ENCODE measurements at places on chromosomes 13 and 19.

DNA sequence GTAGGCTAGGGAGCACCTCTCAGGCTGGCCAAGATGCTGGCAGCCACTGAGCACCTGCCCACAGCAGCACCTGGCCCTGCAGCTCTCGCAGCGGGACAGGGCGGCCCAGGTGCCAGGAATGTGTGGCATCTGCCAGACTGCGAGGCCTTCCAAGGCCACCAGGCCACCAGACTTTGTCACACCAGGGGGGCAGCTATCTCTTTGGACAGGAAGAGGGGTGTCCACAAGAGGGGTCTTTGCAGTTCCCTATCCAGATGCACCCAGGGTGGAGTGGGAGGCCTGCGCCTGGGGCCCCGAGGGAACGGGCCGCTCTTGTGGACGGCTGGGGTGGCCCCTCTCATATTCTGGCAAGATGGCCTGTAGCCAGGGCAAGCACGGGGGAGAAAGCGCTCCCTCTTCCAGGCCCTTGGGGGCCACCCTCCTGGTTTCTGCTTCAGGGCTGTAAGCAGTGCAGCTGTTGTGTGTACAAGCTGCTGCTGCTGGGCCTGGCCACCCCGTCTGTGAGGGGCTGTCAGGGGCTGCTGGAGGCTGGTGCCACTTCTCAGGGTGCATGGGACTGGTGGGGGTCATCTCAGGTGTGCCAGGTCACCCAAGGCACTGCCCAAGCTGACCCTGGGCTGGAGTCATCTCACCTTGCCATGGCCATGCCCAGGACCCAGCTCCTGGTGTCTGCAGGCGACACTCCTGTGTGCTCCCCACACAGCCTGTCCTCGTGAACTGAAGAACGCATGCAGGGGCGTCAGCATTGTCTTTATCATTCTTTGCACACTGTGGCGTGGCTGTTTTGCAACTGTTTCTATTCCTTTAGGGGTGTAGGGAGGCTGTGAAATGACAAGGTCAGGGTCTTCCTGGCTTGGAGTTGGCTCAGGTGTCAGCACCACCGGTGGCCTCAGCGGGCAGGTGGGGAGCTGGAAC lies 1.8 kb downstream of the TEX29 start:
- no peak for DNase-seq

DNA sequence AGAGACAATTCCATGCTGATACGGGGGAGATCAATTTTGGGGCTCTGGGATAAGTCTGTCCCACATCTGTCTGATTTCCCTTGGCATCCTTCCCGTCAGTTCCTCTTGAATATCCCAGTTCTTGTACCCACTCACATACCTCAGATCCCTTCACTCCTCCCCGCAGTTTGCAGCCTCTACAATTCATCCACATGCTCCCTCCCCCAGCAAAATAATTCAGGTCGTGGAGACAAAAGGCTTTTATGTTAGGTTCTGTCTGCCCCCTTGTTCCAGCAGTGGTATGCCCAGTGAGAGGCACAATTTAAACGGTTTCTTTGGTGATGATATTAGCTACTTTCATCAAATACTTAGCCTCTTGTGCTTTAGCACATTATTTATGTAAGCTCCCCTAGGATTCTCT lies 9.6 kb downstream of the RPS16 start:
- DNase-seq: no peak

GRCh38 chr19:44694184-44694579 lies 4.8 kb upstream of the CEACAM16 start:
- no peak for DNase-seq

- no peak for DNase-seq
These were observed 96.6 kb downstream of the RXFP2 start for GRCh38 chr13:31835932-31836331.

- DNase-seq: no peak
These were observed 66.1 kb downstream of the FGF9 start for GRCh38 chr13:21736926-21737325.

DNA sequence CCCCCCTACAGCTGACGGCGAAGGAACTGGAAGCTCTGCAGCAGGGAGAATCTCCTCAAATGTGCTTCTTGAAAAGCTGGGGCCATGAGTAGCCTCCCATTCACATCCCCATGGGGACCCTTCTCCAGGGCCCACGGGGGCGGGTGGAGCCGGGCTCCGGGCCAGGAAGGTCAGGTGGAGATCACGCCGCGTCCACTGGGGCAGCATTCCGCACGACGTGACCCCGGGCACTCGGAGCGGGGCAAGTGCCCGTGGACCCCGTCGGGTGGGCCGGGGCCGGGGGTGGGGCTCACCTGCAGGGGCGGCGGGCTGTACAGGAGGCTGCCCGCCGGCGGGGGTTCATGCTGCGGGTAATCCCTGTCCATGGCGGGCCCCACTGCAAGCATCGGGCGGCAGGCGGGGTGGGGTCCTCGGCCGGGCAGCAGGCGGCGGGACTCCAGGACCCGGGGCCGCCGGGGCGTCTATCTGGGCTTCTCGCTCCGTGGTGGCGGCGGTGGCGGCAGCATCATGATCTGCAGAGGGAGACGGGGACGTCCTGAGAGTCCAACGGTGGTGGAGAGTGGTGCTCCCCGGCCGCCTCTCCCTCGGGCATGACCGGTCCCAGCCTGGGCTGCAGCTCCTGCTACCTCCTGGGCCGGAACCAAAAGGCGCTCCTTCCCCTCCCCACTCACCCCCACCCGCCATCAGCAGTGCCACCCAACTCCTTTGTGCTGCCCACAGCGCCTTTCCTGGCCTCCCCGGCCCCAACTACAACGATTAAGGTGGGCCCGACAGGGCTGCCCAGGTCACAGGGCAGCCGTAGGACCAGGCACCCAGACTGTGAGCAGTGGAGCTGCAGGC lies 20.0 kb downstream of the SBNO2 start:
- no peak for DNase-seq

- no peak for DNase-seq
These were observed at the start of gene SIGLEC7 for GRCh38 chr19:51142119-51142518. TSS of gene SIGLEC7 (plus strand) at chr19:51142301. CDS start at chr19:51142370, 69 bp downstream.

DNA sequence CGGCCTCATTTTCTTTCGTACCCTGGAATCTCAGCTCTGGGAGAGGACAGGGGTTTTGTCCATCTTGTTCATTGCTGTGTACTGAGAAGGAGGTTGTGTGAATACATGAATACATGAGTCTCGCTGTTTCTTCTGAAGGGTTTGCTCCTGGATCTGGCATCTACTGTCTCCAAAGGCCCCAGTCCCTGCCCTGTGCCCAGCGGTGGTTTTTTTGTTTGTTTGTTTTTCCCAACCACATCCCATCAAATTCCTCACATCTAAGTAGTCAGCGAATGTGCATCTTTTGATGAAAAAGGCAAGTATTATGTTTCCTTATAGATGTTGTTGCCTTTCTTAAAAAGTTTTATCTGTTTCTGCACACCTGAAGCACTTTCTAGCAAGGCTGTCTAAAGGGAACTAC lies 12.5 kb downstream of the DCAF15 start:
- DNase-seq: no peak

DNA sequence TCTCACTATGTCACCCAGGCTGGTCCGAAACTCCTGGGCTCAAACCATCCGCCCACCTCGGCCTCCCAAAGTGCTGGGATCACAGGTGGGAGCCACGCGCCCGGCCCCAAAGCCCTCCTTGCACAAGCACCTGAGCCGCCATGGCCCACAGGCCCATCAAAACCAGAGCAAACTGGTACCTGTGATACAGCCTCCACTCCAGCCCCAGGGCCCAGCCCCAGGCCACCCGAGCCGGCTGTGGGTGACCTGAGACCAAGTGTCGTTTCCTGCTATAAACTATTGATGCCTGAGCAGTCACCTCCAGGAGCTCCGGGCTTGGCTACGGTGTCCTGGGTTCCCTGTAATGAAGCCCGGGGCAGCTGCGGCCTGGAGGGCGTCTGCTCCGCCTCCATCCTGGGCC lies 9.7 kb upstream of the PTBP1 start:
- no peak for DNase-seq

- DNase-seq: no peak
These were observed 248.0 kb downstream of the KCTD12 start for GRCh38 chr13:76638181-76638580.

- DNase-seq: no peak
These were observed 128.0 kb downstream of the DCT start for GRCh38 chr13:94351292-94351990.

DNA sequence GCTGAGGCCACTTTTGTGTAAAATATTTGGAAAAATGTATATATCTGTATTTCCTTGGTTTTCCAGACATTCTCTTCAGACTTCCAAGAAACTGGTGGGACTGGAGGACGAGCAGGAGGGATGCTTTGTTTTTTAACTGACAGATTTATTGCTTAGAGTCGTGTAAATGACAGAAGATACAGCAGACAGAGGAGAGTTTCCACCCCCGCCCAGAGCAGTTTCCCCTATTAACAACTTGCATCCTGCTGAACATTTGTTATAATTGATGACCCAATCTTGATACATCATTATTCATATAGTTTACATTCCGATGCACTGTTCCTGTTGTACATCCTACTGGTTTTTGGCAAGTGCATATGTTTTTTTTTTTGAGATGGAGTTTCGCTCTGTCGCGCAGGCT lies 7.1 kb upstream of the DOCK6 start:
- no peak for DNase-seq

- DNase-seq: peak; percentile 78
These were observed 413.9 kb downstream of the COG6 start for GRCh38 chr13:40069173-40070044.

- no peak for DNase-seq
These were observed 11.5 kb upstream of the SPART start for GRCh38 chr13:36357692-36358091.

DNA sequence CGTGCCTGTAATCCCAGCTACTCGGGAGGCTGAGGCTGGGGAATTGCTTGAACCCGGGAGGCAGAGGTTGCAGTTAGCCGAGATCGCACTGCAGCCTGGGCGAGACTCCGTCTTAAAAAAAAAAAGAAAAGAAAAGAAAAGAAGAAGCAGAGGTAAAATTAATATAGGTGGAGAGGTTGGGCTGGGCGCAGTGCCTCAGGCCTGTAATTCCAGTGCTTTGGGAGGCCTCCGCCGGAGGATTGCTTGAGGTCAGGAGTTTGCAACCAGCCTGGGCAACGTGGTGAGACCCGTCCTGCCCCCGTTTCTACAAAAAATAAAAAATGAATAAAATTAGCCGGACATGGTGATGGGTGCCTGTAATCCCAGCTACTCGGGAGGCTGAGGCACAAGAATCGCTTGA lies 912 bp upstream of the TUBA3C start:
- no peak for DNase-seq

GRCh38 chr13:97019236-97019635 lies 25.0 kb upstream of the OXGR1 start:
- no peak for DNase-seq
